ENCODE measurements at places on chromosomes 2 and 18.

DNA sequence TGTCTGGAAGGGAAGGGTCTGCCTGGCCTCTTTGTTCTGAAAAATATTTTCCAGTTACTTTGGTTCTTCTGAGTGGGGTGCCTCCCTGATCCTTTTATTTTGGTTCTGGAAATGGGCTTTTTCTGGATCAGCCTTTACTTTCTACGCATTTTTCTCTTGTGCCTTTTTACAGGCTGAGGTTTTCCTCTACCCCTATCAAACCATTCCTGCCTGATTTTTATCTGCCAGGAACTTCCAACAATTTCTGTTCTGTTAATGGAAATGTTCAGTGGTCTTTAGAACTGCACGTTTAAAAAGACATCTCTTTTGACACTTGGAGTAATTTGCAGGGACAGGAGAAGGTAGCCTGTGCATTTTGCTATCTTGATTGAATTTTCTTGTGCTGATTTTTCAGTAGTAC lies 113.8 kb downstream of the ARHGAP28 start:
- no peak for DNase-seq

- no peak for DNase-seq
Measured at GRCh38 chr2:219459460-219460311, 25.0 kb downstream of the SPEG start.

DNA sequence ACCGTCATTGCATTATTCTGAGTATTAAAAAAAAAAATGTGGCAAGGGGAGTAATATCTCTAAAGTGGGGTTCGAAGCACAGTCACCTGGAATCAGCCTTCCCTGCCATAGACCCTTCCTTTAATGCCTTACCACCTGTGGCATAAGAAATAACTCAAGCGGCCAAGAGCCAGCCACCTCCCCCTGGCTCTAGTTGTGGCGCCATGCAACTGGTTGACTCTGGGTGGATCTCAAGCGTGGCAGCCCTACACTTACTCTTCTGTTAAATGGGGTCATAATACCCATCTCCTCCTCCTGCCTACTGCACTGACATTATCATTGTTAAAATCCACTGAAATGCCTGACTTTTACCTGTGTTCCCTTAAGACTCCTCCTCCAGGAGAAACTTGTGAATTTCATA lies 175.8 kb downstream of the SMAD7 start:
- no peak for DNase-seq

- DNase-seq, result no peak
Measured at GRCh38 chr2:234999740-235000425, 48.1 kb downstream of the SH3BP4 start.

GRCh38 chr2:98881153-98881650 lies 54.8 kb downstream of the CRACDL start:
- no peak for DNase-seq

DNA sequence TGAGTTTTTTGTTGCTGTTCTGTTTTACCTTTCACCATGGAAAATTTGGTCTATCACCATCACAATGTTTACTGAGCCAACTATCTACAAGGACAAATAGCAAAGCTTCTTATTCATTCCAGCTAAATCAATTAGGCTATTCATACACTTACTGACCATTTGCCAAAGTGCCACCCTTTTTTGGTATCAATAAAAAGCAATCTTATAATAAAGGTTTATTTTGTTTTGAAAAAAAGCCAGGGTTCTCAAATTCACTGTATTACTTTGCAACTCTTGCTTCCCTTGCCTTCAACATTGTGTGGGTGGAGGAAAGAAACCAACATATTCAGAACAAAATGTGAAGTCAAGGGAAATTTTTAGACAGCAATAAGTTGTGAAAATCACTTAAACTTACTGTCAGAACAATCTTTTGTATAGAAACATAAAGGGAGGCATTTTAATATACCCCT lies 15.3 kb downstream of the PELI1 start:
- no peak for DNase-seq

GRCh38 chr2:130843321-130843985 lies 6.7 kb downstream of the ARHGEF4 start:
- DNase-seq, result no peak

DNA sequence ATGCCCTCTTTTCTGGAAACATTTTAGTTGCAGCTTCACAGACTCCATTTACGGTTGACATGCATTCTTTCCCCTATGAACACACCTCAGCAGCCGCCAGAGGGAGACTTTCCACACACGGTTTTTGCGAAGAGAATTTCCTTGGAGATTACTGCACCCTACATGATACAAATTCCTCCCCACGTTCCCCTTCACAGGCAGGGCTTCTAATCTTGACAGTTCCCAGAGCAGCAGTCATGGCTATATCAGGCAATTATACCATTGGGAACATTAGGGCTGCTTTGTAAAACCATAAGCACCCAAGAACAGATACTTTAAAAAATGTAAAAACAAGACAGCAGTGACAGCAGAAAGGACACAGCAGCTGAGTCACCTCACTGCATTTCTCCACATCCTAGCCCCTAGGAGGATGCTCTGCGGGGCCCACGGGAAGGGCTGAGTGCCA lies 253.8 kb downstream of the TGIF1 start:
- peak; percentile 18 for DNase-seq

DNA sequence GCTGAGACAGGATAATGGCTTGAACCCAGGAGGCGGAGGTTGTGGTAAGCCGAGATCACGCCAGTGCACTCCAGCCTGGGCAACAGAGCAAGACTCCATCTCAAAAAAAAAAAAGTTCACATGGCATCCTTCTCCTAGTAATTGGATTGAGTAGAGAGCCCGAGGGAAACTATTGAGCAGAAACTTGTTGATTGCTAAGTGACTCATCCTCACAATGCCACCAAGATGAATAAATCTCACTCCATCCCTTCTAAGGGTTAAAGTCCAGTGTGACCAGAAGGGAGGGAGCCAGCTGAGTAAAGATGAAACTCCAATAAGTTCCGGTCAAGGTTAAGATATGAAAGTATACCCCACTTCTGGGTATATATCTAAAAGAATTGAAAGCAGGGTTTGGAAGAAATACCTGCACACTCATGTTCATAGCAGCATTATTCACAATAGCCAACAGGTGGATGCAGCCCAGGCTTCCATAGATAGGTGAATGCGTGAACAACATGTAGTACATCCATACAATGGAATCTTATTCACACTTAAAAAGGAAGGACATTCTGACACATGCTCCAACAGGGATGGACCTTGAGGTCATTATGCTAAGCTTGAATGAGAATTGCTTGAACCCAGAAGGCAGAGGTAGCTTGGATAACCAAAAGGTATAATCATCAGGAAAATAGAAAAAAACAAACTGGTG lies 13.0 kb upstream of the FHL2 start:
- DNase-seq, result no peak

DNA sequence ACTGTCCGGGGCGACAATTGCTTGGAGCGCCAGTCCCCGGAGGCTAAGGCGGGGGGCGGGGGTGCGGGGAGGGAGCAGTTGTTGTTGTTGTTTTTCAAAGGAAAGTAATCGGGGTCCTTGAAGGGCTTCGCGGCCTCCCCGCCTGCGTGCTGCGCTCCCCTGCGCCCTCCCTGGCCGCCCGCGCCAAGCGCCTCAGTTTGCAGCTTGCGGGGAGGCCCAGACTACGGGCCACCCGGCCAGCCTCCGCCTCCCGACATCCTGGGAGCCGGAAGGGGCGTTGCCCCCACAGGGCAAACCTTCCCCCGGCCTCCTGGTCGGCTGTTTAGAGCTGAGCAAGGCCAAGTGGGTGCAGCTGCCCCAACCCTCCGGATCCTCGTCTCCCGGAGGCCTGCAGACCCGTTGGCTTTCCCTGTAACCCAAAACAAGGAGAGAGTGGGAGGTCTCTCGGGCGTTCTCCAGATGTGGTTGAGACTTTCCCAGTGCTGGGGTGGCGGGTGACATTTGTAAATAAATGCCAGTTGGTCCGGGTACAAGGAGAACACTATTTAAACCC lies 3.7 kb upstream of the SIX3 start:
- no peak for DNase-seq

GRCh38 chr2:39000552-39000951 lies 110.9 kb downstream of the ARHGEF33 start:
- DNase-seq, result no peak

DNA sequence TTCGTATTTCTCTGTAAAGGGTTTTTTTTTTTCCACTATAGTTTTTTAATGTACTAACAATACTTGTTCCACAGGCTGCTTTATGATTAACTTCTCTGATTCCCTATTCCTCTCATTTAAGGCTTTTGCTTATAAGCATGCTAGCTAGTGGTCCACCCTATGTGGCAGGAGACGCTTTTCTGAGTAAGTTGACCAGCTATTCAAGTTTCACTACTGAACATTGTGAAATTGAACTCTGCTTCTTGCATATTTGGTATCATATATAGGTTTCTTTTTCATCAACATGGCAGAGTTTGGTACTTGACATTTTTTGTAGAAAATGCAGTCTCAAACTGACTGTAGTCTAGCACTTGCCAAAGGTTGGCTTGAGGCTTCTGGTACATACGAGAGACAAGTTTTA lies 74.2 kb downstream of the OTX1 start:
- no peak for DNase-seq

DNA sequence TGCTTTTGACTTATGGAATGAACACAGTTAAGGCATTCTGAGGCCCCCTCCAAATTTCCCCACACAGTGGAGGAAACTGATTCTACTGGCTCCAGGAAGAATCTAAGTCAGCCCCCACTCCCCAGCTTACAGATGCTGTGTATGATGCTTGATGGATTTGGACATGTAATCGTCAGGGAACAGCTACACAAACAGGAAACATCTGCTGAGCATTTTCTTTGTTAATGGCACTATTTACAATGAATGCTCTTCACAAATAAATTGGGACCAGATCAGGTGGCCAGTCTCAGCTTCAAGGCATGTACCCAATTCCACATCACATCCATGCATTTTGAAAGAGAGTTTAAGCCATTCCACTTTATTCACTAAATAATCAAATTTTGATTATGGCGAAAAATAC lies 562.3 kb downstream of the SOX11 start:
- DNase-seq, result no peak
